ELF-1 (cell line): ENCODE measurements at places on chromosomes 5 and 9.

DNA sequence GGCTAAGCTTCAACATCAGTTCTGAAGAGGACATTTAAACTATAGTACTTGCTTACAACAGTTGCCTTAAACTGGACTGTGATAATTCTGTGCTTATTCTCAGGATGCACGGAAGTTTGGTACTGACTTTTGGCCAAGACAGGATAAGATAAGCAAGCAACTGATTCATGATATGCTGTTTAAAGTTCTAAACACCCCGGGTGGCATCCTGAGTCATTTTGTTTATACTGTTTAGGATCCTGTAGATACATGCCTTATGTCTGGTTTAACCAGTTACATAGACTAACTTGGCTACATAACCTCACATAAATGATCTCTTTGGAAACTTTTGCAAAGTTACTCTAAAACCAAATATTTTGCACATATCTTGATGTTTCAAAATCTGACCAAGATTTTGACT is 95.9 kb downstream of the CDH9 start:
- no peak for DNase-seq

GRCh38 chr5:178234750-178235587 is 2.4 kb upstream of the PHYKPL start:
- DNase-seq, result peak; percentile 89

DNA sequence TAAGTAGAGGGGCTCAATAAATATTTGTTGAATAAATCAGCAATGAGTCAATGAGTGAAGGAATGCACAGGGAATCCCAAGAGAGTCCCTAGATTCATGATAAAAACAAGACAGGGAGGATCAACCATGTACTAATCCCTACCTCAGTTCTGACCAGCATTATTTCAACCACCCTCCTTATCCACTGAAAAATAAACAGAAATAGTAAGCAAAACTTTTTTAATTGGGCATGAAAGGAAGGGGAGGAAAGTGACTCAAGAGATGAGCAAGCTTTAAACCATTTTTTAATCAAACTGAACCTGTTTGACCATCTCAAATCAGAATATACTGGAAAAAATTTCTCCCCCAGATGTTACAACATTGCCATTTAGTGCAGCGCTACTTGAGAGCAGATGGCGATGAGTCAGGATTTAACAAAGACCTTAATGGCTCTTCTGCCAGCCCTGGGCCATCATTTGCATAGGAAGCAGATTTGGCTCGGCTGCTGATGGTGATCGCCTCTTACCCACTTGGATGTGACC is 194.8 kb upstream of the SLC30A5 start:
- peak; percentile 52 for DNase-seq

GRCh38 chr9:83599071-83599470 is 23.9 kb upstream of the IDNK start:
- no peak for DNase-seq

DNA sequence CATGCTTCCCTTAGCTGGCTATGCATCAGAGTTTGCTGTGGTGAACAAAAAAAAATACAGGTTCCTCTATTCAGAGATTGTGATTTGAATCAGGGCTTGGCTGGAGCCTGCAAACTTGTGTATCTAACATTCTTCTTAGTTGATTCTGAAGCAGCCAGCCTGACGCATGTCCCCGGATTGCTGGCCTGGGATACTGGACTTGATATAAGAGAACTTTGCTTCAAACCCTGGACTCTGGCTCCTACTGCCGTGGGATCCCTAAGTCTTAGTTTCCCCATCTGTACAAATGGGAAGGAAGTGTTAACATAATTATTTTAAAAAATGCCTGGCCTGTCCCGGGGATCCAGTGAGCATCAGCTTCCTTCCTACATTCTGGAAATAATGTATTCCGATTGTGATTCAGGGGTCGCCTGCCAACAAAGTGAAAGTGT is 292.8 kb downstream of the ARHGEF28 start:
- DNase-seq, result no peak

- no peak for DNase-seq
These were observed 16.0 kb downstream of the MVB12B start for GRCh38 chr9:126342621-126343031.
